Right renal cortex interstitium (tissue), 3 donors: ENCODE measurements at places on chromosomes 5 and 9. TPM values are rescaled to one million over a fixed set of nuclear protein-coding genes. Genes with fewer than 3 reads are reported as not detected.

SPATA31D4 gene
- polyA plus RNA-seq = not detected

SLC27A6 gene
- polyA plus RNA-seq = 1.5 TPM

SHOC1 gene
- polyA plus RNA-seq = 0.85 TPM

OMD gene
- 1.1 TPM for polyA plus RNA-seq

PPP3R2 gene
- not detected for polyA plus RNA-seq

KDM3B gene
- polyA plus RNA-seq = 102 TPM

SPATA31A5 gene
- polyA plus RNA-seq = not detected

ANKRD33B gene
- polyA plus RNA-seq = 1.8 TPM

PCDHGA7 gene
- 2.3 TPM for polyA plus RNA-seq

PCDHA1 gene
- polyA plus RNA-seq = 0.08 TPM

DAB2IP gene
- polyA plus RNA-seq = 46.6 TPM

RASEF gene
- 6.3 TPM for polyA plus RNA-seq

FRRS1L gene
- 3.7 TPM for polyA plus RNA-seq

FAM169A gene
- 16.7 TPM for polyA plus RNA-seq

HSPA4 gene
- 160 TPM for polyA plus RNA-seq

TPPP gene
- 3.9 TPM for polyA plus RNA-seq

SIMC1 gene
- polyA plus RNA-seq = 19.4 TPM

ITK gene
- polyA plus RNA-seq = 0.52 TPM

PRRT1B gene
- polyA plus RNA-seq = 1.0 TPM

UBE2QL1 gene
- 1.0 TPM for polyA plus RNA-seq

SLC1A3 gene
- polyA plus RNA-seq = 3.5 TPM

LOX gene
- polyA plus RNA-seq = 40.3 TPM

AJM1 gene
- 0.54 TPM for polyA plus RNA-seq

SEMA5A gene
- polyA plus RNA-seq = 40.3 TPM

BARHL1 gene
- not detected for polyA plus RNA-seq

TAF11L12 gene
- not detected for polyA plus RNA-seq

AGXT2 gene
- polyA plus RNA-seq = 51.6 TPM
